ENCODE measurements at places on chromosomes 13 and 19.
A peak's percentile ranks its signal among the peaks of the same experiment; 100 is the strongest.

- peak; percentile 30 for DNase-seq
Measured at GRCh38 chr13:106796280-106797047, 228.5 kb upstream of the ARGLU1 start.

GRCh38 chr13:73061876-73062275 lies 3.1 kb downstream of the KLF5 start:
- DNase-seq = no peak

DNA sequence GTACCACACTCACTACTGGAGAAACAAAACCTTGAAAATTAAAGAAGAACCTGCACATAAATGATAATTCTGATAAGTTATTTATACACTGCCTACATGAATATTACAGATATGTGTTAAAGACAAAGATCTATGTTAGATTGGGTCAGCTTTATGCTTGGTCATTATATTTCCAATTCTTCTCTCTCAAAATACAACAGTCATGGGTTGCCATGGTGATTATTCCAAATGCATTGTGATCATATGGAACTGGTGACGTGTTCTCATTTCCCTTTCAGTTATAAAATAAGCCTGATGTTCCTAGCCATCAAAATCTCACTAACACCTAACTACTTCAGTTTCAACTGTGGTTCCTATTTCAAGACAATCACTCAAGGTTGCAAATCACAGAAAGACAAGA lies 1416.4 kb downstream of the UQCRFS1 start:
- DNase-seq = no peak

- no peak for DNase-seq
Measured at GRCh38 chr19:55193481-55193880, 13.4 kb upstream of the SYT5 start.

- no peak for DNase-seq
Measured at GRCh38 chr13:75521956-75522355, 15.7 kb downstream of the COMMD6 start.

DNA sequence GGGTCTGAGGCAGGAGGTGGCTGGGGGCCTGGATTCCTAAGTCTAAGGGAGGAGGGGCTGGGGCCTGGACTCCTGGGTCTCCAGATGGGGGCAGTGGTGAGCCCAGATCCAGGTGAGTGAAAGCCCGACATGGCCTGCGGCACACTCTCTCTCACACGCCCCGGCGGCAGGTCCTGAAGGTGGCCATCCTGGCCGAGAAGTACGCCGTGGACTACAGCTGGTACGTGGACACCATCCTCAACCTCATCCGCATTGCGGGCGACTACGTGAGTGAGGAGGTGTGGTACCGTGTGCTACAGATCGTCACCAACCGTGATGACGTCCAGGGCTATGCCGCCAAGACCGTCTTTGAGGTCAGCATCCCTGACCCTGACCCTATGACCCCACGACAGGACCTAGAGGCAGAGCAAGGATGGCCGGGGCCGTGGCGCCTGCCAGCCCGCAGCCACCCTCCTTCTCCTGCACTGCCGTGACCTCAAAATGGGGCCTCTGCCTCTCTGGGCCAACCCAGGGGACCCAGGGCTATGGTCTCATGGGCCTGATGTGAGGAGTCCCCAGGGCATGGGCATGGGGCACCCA lies 13.2 kb downstream of the FUZ start:
- no peak for DNase-seq

GRCh38 chr19:46392837-46393236 lies 20.5 kb downstream of the CCDC8 start:
- DNase-seq = no peak

DNA sequence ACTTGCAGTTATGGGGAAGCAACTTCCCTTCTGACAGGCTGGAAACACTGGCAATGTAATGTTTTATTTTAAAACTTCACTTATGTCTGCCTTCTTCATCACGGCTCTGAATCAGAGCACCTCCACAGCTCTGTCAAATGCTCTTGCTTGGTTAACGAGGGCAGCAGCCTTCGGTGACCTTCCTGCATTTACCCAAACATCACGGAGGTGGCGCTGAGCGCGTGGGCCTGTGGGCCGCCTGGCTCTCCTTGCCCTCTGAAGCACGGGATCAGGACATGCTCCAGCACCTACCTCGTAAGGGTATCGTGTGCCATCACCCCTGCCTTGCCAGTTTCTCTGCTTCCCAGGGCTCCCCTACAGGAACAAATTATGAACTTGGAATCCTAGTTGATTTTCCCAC lies 310.0 kb downstream of the TEX29 start:
- no peak for DNase-seq

DNA sequence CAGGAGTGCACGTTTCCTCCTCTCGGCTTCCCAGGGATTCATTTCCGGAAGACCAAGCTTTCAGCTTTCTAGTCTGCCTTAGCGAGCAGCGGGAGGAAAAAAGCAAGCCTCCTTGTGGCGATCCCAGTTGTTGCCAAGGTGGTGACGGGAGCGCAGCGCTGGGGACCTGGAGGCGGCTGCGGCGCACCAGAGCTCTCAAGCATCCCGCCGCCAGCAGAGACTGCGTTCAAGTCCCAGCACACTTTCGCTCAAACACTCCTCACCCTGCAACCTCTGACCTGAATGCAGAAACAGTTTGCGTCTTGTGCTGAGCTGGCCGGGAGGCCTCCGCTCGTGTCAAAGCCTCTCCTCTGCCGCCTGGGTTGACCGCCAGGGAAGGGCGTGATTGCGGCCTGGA lies 4.9 kb downstream of the GSX1 start:
- no peak for DNase-seq

GRCh38 chr19:288911-289310 lies 2.3 kb downstream of the PLPP2 start:
- no peak for DNase-seq

- no peak for DNase-seq
Measured at GRCh38 chr13:111269508-111269907, 50.9 kb upstream of the TEX29 start.

GRCh38 chr19:49639401-49640112 lies 386 bp downstream of the RRAS start:
- DNase-seq = no peak

- DNase-seq = no peak
Measured at GRCh38 chr19:51342631-51343569, 961 bp upstream of the VSIG10L start.

- no peak for DNase-seq
Measured at GRCh38 chr13:99376924-99377323, 69.7 kb upstream of the GPR183 start.

DNA sequence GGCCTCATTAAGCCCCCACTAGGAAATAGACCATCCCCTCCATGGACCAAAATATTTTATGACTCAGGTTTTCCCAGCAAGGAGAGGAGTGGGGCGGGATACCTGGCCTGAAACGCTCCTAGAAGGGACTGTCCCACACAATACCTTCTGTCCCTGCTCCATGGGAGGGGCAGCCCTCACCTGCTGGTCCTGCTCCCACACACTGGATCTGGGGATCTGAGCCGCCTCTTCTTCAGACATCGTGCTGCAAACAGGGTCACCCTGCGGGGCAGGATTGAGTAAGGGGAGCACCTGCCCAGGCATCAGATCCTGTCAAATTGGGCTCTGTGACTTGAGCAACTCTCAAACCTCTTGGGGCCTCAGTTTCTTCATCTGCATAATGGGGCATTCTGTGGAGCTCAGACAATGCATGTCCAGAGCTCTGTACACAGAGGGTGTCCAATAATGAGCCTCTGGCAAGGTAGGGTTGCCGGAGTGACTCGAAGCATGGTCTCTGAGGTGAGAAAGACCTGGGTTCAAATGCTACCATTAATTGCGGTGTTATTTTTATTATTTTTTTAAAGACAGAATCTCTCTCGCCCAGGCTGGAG lies 1.1 kb downstream of the PLIN5 start:
- DNase-seq = no peak

- DNase-seq = no peak
Measured at GRCh38 chr13:59312776-59313175, 851.0 kb downstream of the DIAPH3 start.

- no peak for DNase-seq
Measured at GRCh38 chr13:98406971-98407370, 169.9 kb downstream of the STK24 start.

- no peak for DNase-seq
Measured at GRCh38 chr13:26024558-26024957, 27.3 kb downstream of the SHISA2 start.

- DNase-seq = no peak
Measured at GRCh38 chr13:107665926-107666458, 549.3 kb downstream of the LIG4 start.
